ENCODE measurements at places on chromosomes 1 and 21. TPM values are rescaled to one million over a fixed set of nuclear protein-coding genes. Genes with fewer than 3 reads are reported as not detected.

DNA sequence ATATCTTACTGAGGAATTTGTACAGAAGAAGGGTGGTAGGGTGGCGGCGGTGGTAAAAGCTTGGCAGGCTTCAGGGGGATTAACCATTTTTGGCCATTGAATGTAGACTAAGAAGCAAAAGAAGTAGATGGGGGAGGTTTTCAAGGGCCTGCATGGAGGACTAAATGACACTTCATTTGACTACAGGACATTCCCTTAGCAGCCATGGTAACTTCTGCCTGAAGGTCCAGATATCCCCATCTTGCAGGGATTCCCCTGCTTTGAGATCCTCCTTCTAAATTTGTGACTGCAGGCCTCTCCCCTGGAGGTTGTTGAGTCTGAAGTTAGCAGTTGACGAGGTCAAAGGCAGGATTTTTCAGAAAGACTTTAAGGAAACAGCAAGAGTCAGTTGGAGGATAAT lies 4.8 kb downstream of the VASH2 start:
- H3K27ac ChIP-seq, result no peak overlapping the region
- H3K4me3 ChIP-seq, result no peak overlapping the region
- DNase-seq, result no peak

GRCh38 chr1:159200769-159201168 lies 3.9 kb upstream of the ACKR1 start:
- DNase-seq, result no peak
- peaks cover 12% of the 10 kb centered on the region for H3K36me3 ChIP-seq
- H3K4me3 ChIP-seq, result no peak overlapping the region

GRCh38 chr1:10082785-10083479 lies 50.2 kb downstream of the UBE4B start:
- H3K4me3 ChIP-seq, result no peak overlapping the region
- no peak for DNase-seq
- peaks cover 24% of the 10 kb centered on the region for H3K4me1 ChIP-seq
- H3K36me3 ChIP-seq, result no peaks in the 10 kb centered on the region

DNA sequence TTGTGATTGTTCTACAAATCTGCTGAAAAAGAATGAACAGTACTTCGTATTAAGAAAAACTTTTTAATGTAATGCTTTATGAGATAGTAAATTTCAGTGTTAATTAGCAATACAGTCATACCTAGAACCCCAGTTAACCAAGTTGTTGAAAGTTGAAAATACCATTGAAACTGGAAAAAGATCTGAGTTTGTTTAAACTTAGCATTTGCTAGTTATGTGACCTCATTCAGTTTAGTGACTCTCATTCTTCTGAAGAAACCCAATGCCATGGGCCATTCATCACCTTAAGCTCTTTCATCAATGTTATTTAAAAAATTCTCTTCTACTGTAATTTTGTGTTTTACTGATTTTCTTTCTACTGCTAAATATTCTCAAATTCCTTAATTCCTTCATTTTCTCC lies 20.2 kb downstream of the RCOR3 start:
- no peak for DNase-seq
- no peak overlapping the region for H3K4me3 ChIP-seq
- no peak overlapping the region for H3K27ac ChIP-seq
- H3K36me3 ChIP-seq, result no peaks in the 10 kb centered on the region
- H3K27me3 ChIP-seq, result no peaks in the 10 kb centered on the region
- peaks cover 2% of the 10 kb centered on the region for H3K4me1 ChIP-seq

DNA sequence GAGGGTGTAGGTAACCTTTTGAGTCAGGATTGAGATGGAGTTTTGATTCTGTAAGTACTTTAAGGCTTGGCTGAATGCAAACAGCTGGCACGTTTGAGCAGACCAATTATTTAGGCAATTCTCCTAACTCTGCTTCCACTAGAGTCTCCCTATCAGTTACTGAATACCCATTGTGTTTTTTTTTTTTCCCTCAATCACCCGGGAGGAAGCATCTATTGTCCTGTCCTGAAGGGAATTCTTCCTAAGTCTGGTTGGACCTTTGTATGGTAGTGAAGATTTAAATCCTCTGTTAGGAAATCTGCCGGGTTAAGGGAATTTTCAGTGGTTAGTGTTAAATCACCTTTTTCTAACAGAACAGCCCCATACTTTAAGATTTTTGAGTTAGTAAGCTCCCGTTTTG lies 571.2 kb upstream of the USP24 start:
- H3K27me3 ChIP-seq, result no peaks in the 10 kb centered on the region
- H3K36me3 ChIP-seq, result no peaks in the 10 kb centered on the region
- no peak overlapping the region for H3K27ac ChIP-seq
- H3K4me3 ChIP-seq, result no peak overlapping the region
- H3K4me1 ChIP-seq, result no peaks in the 10 kb centered on the region

GRCh38 chr21:19999369-20000272 lies 998.6 kb upstream of the NCAM2 start:
- no peak for DNase-seq
- no peak overlapping the region for H3K4me3 ChIP-seq
- H3K36me3 ChIP-seq, result no peaks in the 10 kb centered on the region
- no peaks in the 10 kb centered on the region for H3K4me1 ChIP-seq

Gene HPCAL4
- 23.4 TPM for total RNA-seq

DNA sequence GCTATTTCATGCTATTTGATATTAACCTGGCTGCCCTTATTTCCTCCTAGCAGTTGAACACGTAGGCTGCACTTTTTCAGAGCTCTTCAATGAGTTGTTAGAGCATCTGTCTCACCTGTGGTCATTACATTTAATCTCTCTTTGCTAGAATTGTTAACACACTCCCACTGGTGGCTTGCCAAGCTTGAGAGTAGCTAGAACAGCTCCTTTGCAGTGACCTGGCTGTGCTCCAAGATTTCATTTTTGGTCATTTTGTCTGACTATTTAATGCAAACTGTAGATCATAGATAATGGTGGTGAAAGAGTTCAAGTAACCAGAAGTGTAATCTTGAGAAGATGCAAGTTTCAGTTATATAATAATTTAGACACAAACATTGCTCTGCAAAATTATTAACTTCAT lies 105.6 kb downstream of the LRRC7 start:
- H3K4me3 ChIP-seq, result no peak overlapping the region
- H3K27me3 ChIP-seq, result no peaks in the 10 kb centered on the region
- H3K27ac ChIP-seq, result no peak overlapping the region
- no peaks in the 10 kb centered on the region for H3K4me1 ChIP-seq

- H3K4me3 ChIP-seq, result no peak overlapping the region
- H3K4me1 ChIP-seq, result peaks cover 2% of the 10 kb centered on the region
- peaks cover 6% of the 10 kb centered on the region for H3K36me3 ChIP-seq
- H3K27ac ChIP-seq, result no peak overlapping the region
- DNase-seq, result no peak
These were observed 31.7 kb upstream of the IKBKE start for GRCh38 chr1:206438554-206438953.

Gene CATSPERE
- total RNA-seq, result 0.47 TPM

- H3K27me3 ChIP-seq, result no peaks in the 10 kb centered on the region
- H3K4me3 ChIP-seq, result peak overlapping the region; percentile 62
- no peak for DNase-seq
- peaks cover 44% of the 10 kb centered on the region for H3K4me1 ChIP-seq
- H3K27ac ChIP-seq, result peak overlapping the region; percentile 93
These were observed 22.6 kb upstream of the COL9A2 start for GRCh38 chr1:40339420-40340323.

Gene DENND2D
- 62.4 TPM for total RNA-seq

Gene RNPC3
- 43.2 TPM for total RNA-seq

GRCh38 chr1:41833519-41834000 lies 85.2 kb downstream of the HIVEP3 start:
- H3K27ac ChIP-seq, result no peak overlapping the region
- no peak for DNase-seq
- H3K4me3 ChIP-seq, result no peak overlapping the region
- no peaks in the 10 kb centered on the region for H3K27me3 ChIP-seq

- peaks cover 15% of the 10 kb centered on the region for H3K27me3 ChIP-seq
- no peak overlapping the region for H3K27ac ChIP-seq
- peaks cover 3% of the 10 kb centered on the region for H3K36me3 ChIP-seq
- H3K4me3 ChIP-seq, result no peak overlapping the region
- DNase-seq, result no peak
- H3K4me1 ChIP-seq, result peaks cover 5% of the 10 kb centered on the region
These were observed 166.7 kb downstream of the MIS18A start for GRCh38 chr21:32112195-32112594.

GRCh38 chr1:21899987-21900386 lies 37.1 kb downstream of the HSPG2 start:
- no peaks in the 10 kb centered on the region for H3K36me3 ChIP-seq
- H3K4me3 ChIP-seq, result no peak overlapping the region

Gene ALPL
- total RNA-seq, result not detected

GRCh38 chr1:161122967-161123366 lies 5.1 kb downstream of the NIT1 start:
- no peak for DNase-seq
- peaks cover 41% of the 10 kb centered on the region for H3K4me1 ChIP-seq
- no peak overlapping the region for H3K4me3 ChIP-seq
- no peaks in the 10 kb centered on the region for H3K27me3 ChIP-seq
- no peak overlapping the region for H3K27ac ChIP-seq

GRCh38 chr1:16978139-16978538 lies 2.3 kb downstream of the MFAP2 start:
- DNase-seq, result no peak
- no peak overlapping the region for H3K4me3 ChIP-seq
- H3K27ac ChIP-seq, result no peak overlapping the region

Gene RAD54L
- 0.72 TPM for total RNA-seq

- DNase-seq, result no peak
- no peaks in the 10 kb centered on the region for H3K36me3 ChIP-seq
- no peak overlapping the region for H3K4me3 ChIP-seq
- H3K27ac ChIP-seq, result no peak overlapping the region
- no peaks in the 10 kb centered on the region for H3K4me1 ChIP-seq
These were observed 377.8 kb downstream of the KCNH1 start for GRCh38 chr1:210755991-210756659.

GRCh38 chr1:171740987-171741871 lies 636 bp downstream of the VAMP4 start:
- peaks cover 49% of the 10 kb centered on the region for H3K4me1 ChIP-seq
- H3K27me3 ChIP-seq, result no peaks in the 10 kb centered on the region

GRCh38 chr1:198175423-198176170 lies 18.8 kb downstream of the NEK7 start:
- peak overlapping the region; percentile 98 for H3K27ac ChIP-seq
- no peaks in the 10 kb centered on the region for H3K27me3 ChIP-seq
- peaks cover 67% of the 10 kb centered on the region for H3K4me1 ChIP-seq
- DNase-seq, result no peak
- no peaks in the 10 kb centered on the region for H3K36me3 ChIP-seq
- H3K4me3 ChIP-seq, result peak overlapping the region; percentile 76

DNA sequence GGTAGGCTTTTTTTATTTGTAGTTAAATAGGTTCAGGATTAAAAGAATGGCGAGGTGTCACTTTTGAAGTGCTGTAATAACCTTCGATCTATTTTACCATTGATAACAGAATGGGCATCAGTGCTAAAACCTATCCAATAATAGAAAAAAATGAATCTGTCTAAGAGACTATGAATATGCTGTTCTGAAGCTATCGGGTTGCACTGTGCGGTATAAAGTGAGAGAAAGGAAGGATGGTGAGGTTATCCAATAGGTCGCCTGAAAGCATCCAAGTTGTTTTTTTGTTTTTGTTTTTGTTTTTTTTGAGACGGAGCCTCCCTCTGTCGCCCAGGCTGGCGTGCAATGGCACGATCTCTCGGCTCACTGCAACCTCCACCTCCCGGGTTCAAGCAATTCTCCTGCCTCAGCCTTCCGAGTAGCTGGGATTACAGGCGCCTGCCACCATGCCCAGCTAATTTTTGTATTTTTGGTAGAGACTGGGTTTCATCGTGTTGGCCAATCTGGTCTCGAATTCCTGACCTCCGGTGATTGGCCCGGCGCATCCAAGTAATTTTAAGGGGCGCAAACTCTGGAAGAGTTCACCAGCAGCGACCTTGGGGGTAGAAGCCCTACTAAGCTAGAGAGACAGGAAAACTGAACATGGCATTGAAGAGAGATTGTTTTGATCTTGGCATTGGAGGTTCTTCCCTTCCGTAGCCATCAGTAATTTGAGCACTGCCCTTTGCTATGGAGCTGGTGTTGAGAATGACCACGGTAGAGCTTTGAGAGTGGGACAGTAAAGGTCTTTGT lies 8.7 kb upstream of the MDM4 start:
- H3K4me1 ChIP-seq, result peaks cover 27% of the 10 kb centered on the region
- H3K27ac ChIP-seq, result peak overlapping the region; percentile 94
- no peaks in the 10 kb centered on the region for H3K36me3 ChIP-seq
- no peaks in the 10 kb centered on the region for H3K27me3 ChIP-seq
- no peak for DNase-seq
- H3K4me3 ChIP-seq, result peak overlapping the region; percentile 76

- DNase-seq, result no peak
- no peak overlapping the region for H3K4me3 ChIP-seq
- H3K4me1 ChIP-seq, result no peaks in the 10 kb centered on the region
- H3K27ac ChIP-seq, result no peak overlapping the region
- H3K27me3 ChIP-seq, result no peaks in the 10 kb centered on the region
These were observed 27.7 kb upstream of the ELAVL4 start for GRCh38 chr1:50080904-50081586.

Data from T-helper 17 cell (primary cell).